ENCODE measurements at places on chromosomes 3 and 15. TPM values are rescaled to one million over a fixed set of nuclear protein-coding genes. Genes with fewer than 3 reads are reported as not detected.

GPR171 gene
- total RNA-seq = not detected

FAM3D gene
- total RNA-seq = not detected

BCL2A1 gene
- total RNA-seq = 0.38 TPM

OR4F15 gene
- total RNA-seq = not detected

TNFAIP8L3 gene
- total RNA-seq = 1.1 TPM

MEIS2 gene
- total RNA-seq = 10.3 TPM

INSYN1 gene
- 0.08 TPM for total RNA-seq

IMPG2 gene
- 0.04 TPM for total RNA-seq
